T-helper 17 cell (primary cell): ENCODE measurements at places on chromosomes 13 and 19. TPM values are rescaled to one million over a fixed set of nuclear protein-coding genes. Genes with fewer than 3 reads are reported as not detected.

DNA sequence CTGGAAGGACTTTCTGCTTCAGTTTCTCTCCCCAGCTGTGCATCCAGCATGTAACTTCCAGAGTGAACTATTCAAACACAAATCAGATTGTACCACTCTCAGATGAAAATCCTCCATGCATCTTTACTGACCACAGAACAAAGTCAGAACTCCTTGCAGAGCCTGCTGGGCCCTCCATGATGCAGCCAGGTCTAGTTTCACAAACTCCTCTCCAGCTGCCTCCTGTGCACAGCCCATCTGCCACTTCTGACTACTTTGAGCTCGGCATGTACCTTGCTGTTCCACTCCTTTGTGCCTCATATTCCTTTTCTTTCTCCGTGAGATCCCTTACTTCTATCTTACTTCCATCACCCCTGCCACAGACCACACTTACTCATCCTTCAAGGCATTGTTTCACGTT lies 31.4 kb downstream of the NALCN start:
- H3K27ac ChIP-seq = no peak overlapping the region
- peaks cover 2% of the 10 kb centered on the region for H3K4me1 ChIP-seq
- no peak for DNase-seq
- no peak overlapping the region for H3K4me3 ChIP-seq
- no peaks in the 10 kb centered on the region for H3K36me3 ChIP-seq

ZNF616 gene
- 3.9 TPM for total RNA-seq

DNA sequence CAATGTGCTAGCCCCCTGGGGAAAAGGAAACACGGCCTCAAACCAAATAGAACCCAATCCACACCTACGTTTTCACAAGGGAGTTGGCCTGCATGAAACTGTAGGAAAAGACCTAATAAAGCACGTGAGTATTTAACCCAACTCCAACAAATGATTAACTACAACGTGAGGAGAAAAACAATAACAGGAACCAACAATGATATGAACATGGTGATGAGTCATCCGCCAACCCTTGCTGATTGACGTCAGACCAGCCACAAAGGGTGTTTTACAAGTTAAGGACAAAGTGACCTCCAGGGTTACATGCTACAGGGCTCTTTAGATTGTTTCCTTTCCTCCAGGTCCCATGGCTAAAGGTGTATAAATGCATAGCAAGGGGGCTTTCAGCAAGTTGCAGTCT lies 460.5 kb downstream of the COG6 start:
- no peaks in the 10 kb centered on the region for H3K36me3 ChIP-seq
- H3K27me3 ChIP-seq = no peaks in the 10 kb centered on the region
- H3K27ac ChIP-seq = peak overlapping the region; percentile 66
- no peak overlapping the region for H3K4me3 ChIP-seq
- H3K4me1 ChIP-seq = peaks cover 9% of the 10 kb centered on the region

DNA sequence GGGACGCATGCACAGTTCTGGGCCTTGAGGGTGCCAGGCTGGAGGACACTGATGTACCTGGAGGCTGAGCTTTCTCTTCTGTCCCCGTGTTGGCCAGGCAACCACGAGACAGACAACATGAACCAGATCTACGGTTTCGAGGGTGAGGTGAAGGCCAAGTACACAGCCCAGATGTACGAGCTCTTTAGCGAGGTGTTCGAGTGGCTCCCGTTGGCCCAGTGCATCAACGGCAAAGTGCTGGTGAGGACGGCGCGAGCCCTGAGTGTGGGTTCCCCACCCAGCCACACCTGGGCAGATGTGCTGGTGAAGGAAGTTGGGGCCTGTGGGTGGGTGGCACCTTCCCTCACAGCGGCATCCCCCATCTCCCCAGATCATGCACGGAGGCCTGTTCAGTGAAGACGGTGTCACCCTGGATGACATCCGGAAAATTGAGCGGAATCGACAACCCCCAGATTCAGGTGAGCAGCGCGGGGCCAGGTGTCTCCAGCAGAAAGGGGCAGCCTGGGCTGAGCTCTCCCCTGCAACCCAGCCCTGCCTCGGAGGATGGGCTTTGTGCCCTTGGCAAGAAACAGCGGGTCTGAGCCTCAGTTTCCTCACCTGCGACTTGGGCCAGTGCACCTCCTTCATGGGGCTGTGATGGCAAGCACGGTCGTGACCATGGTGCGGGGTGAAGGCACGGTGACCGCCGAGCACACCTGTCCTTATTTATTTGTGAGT lies 26.2 kb downstream of the CCDC8 start:
- H3K4me1 ChIP-seq = no peaks in the 10 kb centered on the region
- H3K4me3 ChIP-seq = peak overlapping the region; percentile 21
- H3K27me3 ChIP-seq = no peaks in the 10 kb centered on the region
- H3K27ac ChIP-seq = no peak overlapping the region

GAPDHS gene
- not detected for total RNA-seq

DNA sequence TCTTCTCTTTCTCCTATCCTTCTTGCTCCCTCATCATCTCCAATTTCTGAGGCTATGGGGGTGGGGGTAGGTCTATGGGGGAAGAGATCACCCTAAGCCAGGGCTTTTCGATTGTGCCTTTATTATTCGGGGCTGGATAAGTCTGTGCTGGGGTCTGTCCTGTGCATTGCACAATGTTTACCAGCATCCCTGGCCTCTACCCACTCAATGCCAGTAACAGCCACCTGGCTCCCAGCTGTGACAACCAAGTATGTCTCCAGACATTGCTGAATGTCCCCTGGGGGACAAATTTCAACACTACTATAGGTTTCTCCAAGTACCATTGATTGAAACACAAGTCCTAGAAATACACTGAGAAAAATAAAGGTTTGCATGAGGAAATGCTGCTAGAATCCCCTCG lies 13.2 kb downstream of the CBY2 start:
- H3K36me3 ChIP-seq = no peaks in the 10 kb centered on the region
- no peak overlapping the region for H3K4me3 ChIP-seq
- peaks cover 17% of the 10 kb centered on the region for H3K27me3 ChIP-seq
- H3K4me1 ChIP-seq = no peaks in the 10 kb centered on the region
- peak overlapping the region; percentile 43 for H3K27ac ChIP-seq
- no peak for DNase-seq

LAIR1 gene
- 22.2 TPM for total RNA-seq

DNA sequence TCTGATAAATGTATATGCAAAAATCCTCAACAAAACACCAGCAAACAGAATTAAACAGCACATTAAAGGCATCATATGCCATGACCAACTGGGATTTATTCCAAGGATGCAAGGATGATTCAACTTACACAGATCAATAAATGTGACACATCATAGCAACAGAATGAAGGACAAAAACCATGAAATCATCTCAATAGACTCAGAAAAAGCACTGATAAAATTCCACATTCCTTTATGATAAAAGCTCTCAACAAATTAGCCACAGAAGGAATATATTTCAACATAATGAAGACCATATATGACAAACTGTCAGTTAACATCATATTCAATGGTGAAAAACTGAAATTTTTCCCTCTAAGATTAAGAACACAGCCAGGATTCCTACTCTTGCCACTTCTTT lies 691.6 kb downstream of the DIAPH3 start:
- H3K4me3 ChIP-seq = no peak overlapping the region
- peaks cover 3% of the 10 kb centered on the region for H3K4me1 ChIP-seq
- peaks cover 2% of the 10 kb centered on the region for H3K36me3 ChIP-seq
- H3K27ac ChIP-seq = no peak overlapping the region
- H3K27me3 ChIP-seq = no peaks in the 10 kb centered on the region

- peak overlapping the region; percentile 100 for H3K27ac ChIP-seq
- no peaks in the 10 kb centered on the region for H3K27me3 ChIP-seq
- H3K4me1 ChIP-seq = peaks cover 21% of the 10 kb centered on the region
- DNase-seq = peak; percentile 76
- no peaks in the 10 kb centered on the region for H3K36me3 ChIP-seq
Measured at GRCh38 chr19:4636151-4636717, 3.1 kb upstream of the TNFAIP8L1 start.

- H3K27me3 ChIP-seq = no peaks in the 10 kb centered on the region
- no peak overlapping the region for H3K27ac ChIP-seq
- no peak for DNase-seq
Measured at GRCh38 chr19:6126335-6126974, 9.0 kb upstream of the ACSBG2 start.

SCAF1 gene
- 34.1 TPM for total RNA-seq

- H3K36me3 ChIP-seq = peaks cover 3% of the 10 kb centered on the region
- DNase-seq = no peak
- no peak overlapping the region for H3K27ac ChIP-seq
- peaks cover 1% of the 10 kb centered on the region for H3K4me1 ChIP-seq
- H3K4me3 ChIP-seq = no peak overlapping the region
Measured at GRCh38 chr13:100447831-100448230, 140.8 kb downstream of the GGACT start.

CEACAM3 gene
- not detected for total RNA-seq

GRCh38 chr13:39266426-39266825 lies 228.2 kb downstream of the NHLRC3 start:
- DNase-seq = no peak
- peaks cover 2% of the 10 kb centered on the region for H3K4me1 ChIP-seq
- peaks cover 32% of the 10 kb centered on the region for H3K27me3 ChIP-seq
- no peak overlapping the region for H3K27ac ChIP-seq
- no peak overlapping the region for H3K4me3 ChIP-seq

ASF1B gene
- total RNA-seq = 1.9 TPM

- no peak overlapping the region for H3K4me3 ChIP-seq
- peaks cover 3% of the 10 kb centered on the region for H3K36me3 ChIP-seq
- no peaks in the 10 kb centered on the region for H3K27me3 ChIP-seq
- H3K27ac ChIP-seq = no peak overlapping the region
- peaks cover 12% of the 10 kb centered on the region for H3K4me1 ChIP-seq
- DNase-seq = no peak
Measured at GRCh38 chr19:50505856-50506611, 5.0 kb downstream of the JOSD2 start.

CCDC122 gene
- total RNA-seq = 1.4 TPM

PPM1N gene
- 8.5 TPM for total RNA-seq

DNA sequence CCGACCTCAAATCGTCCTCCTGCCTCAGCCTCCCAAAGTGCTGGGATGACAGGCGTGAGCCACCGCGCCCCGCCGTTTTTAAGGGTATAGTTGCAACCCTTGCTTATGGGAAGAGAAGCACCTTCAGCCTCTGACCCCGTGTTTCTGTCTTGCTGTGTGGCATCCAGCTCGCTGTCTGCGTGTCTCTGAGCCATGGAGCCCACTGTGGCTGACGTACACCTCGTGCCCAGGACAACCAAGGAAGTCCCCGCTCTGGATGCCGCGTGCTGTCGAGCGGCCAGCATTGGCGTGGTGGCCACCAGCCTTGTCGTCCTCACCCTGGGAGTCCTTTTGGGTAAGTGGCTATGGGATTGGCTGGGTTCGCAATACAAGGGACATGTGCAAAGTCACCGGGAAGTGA lies 29.5 kb downstream of the TMPRSS9 start:
- no peak overlapping the region for H3K4me3 ChIP-seq
- DNase-seq = no peak
- H3K27ac ChIP-seq = peak overlapping the region; percentile 21
- H3K27me3 ChIP-seq = peaks cover 11% of the 10 kb centered on the region
- H3K36me3 ChIP-seq = peaks cover 2% of the 10 kb centered on the region

DNA sequence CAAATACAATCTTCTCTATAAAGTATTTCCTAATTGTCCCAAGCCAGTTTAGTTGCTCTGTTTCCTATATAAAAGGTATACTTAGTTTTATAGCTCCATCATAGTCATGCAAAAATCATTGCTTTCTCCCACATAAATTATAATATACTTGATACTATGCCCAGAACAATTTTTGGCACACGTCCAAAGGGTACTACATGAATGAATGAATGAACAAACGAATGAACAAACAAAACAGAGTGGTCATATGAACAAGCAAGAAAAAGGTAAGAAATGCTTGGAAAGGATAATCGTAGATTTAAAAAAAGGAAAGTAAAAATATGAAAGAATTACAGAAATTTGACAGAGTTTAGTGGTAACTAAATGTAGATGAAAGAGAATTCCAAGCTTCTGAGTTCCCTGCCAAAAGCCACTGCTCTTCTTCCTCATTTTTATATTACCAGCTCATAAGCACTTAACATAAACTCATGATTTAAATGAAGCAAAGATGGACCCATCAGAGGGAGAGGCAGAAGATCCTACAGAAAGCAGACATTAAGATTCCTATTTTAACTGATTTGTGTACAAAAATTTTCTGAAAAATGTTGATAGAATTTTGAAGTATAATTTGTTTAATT lies 123.2 kb downstream of the ENOX1 start:
- no peaks in the 10 kb centered on the region for H3K36me3 ChIP-seq
- H3K27me3 ChIP-seq = peaks cover 18% of the 10 kb centered on the region
- H3K4me3 ChIP-seq = no peak overlapping the region
- DNase-seq = no peak
- H3K4me1 ChIP-seq = peaks cover 10% of the 10 kb centered on the region

ITGBL1 gene
- not detected for total RNA-seq

- H3K4me1 ChIP-seq = peaks cover 42% of the 10 kb centered on the region
- H3K27me3 ChIP-seq = no peaks in the 10 kb centered on the region
- DNase-seq = no peak
Measured at GRCh38 chr19:8459520-8460270, 14.9 kb downstream of the HNRNPM start.

GRCh38 chr13:61470786-61471185 lies 55.1 kb upstream of the PCDH20 start:
- no peak for DNase-seq
- no peaks in the 10 kb centered on the region for H3K36me3 ChIP-seq
- no peak overlapping the region for H3K4me3 ChIP-seq
- H3K27me3 ChIP-seq = no peaks in the 10 kb centered on the region
- H3K27ac ChIP-seq = no peak overlapping the region
- H3K4me1 ChIP-seq = no peaks in the 10 kb centered on the region

DNA sequence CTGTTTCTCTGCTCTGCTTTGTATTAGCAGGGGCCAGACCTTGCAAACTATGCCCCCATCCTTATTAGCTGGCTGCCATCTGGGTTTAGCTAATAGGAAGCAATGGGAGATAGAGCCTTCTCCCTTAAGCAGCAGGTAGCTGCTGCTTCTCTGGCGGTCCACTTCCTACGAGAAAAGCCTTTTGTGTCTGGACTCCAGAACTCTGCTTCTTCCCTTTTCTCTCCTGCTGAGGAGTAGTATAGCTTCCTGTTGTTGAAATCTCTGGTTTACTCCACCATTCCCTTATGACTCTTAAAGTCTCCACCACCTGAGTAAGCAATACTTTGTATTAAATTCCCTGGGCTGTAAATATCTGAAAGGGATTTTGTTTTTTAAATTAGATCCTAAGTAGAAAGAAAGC lies 147.1 kb downstream of the DNAJC15 start:
- H3K4me1 ChIP-seq = no peaks in the 10 kb centered on the region
- no peak overlapping the region for H3K4me3 ChIP-seq
- H3K36me3 ChIP-seq = no peaks in the 10 kb centered on the region
- peaks cover 18% of the 10 kb centered on the region for H3K27me3 ChIP-seq
- no peak for DNase-seq
- H3K27ac ChIP-seq = no peak overlapping the region

PSG2 gene
- 0.17 TPM for total RNA-seq

- H3K4me3 ChIP-seq = peak within 1 kb of the TSS; percentile 75
- no peaks in the 10 kb centered on the region for H3K36me3 ChIP-seq
- no peak for DNase-seq
- H3K27me3 ChIP-seq = no peaks in the 10 kb centered on the region
- H3K4me1 ChIP-seq = peaks cover 15% of the 10 kb centered on the region
Measured at GRCh38 chr19:11577451-11578257, at the start of gene ACP5. Gene ACP5, minus strand, starts transcription at chr19:11577645. Its CDS starts 328 bp downstream, at chr19:11577317.

ZNF439 gene
- 8.4 TPM for total RNA-seq

GRCh38 chr13:43936647-43937046 lies 56.9 kb downstream of the LACC1 start:
- no peaks in the 10 kb centered on the region for H3K36me3 ChIP-seq
- H3K27ac ChIP-seq = no peak overlapping the region
- no peaks in the 10 kb centered on the region for H3K4me1 ChIP-seq
- no peak overlapping the region for H3K4me3 ChIP-seq

- no peak overlapping the region for H3K4me3 ChIP-seq
- no peaks in the 10 kb centered on the region for H3K36me3 ChIP-seq
- DNase-seq = no peak
- no peak overlapping the region for H3K27ac ChIP-seq
Measured at GRCh38 chr13:111017755-111018459, 97.2 kb upstream of the ARHGEF7 start.
